Esophagus mucosa (tissue), 1 donor: ENCODE measurements at places on chromosomes 5 and 9. TPM values are rescaled to one million over a fixed set of nuclear protein-coding genes. Genes with fewer than 3 reads are reported as not detected.

DNA sequence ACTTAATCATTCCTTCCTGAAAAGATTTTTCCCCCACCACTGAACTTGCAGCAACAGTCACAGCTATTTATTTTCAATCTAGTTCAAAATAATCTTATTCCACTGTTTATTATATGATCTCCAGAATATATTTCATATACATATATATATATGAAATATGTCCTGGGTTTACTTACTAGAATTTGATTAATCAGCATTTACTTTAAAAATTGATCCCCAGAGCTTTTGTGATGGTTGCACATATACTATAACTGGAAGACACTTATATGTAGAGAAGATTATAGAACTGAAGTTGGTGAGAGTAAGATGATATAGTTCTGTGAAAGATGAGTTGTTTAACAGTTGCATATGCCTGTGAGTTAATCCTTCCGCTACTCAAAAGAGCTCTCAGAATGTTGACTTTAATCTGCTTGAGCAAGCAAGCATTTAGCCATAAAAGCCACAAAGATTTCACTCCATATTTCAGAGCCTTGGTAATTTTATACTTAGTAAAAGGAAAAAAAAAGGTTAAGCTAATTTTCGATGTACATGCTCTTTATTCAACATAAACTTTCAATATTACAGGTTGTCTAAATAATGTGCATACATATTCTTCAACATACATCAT, 399.3 kb upstream of the CDH9 start:
- no peak for ATAC-seq

DNA sequence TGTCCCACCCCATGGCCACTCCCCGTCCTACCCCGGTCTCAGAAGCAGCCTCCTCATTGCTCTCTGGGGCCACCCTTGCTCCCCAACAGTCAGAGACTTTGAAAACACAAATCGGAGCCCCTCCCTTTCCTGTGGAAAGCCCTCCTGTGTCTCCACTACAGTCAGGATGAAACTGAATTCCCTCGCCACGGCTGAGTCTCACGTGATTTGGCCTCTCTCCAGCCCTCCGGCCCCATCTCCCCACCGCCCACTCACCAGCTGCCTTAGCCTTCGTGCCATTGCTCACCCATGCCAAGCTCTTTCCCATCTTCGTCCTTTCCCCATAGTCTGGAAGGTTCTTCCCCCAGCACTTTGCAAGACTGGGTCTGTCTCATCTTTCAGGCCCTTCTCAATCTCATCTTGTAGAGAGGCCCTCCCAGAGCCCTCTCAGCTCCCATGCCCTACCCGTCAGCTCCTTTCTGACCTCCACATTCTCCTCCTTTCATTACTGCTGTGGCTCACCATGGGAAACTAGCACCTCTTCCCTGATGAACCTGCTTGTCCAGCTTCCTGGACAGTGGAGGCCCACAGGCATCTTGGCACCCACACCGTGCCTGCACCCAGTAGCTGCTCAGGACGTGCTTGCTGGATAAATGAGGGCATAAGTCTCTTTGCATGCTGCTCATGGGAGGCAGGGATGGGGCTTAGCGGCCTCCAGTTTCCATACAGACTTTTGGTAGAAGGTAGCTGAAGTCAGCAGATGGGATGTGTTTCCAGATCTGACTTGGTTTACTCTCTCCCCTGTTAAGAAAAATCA, 126.4 kb upstream of the COL5A1 start:
- ATAC-seq = no peak

GRCh38 chr5:99827136-99827535, 708.0 kb upstream of the FAM174A start:
- ATAC-seq = no peak

Gene DAB2IP
- total RNA-seq = 46.0 TPM

GRCh38 chr5:73954381-73954780, 328.4 kb downstream of the ARHGEF28 start:
- ATAC-seq = no peak

Gene ZFR
- total RNA-seq = 32.9 TPM

DNA sequence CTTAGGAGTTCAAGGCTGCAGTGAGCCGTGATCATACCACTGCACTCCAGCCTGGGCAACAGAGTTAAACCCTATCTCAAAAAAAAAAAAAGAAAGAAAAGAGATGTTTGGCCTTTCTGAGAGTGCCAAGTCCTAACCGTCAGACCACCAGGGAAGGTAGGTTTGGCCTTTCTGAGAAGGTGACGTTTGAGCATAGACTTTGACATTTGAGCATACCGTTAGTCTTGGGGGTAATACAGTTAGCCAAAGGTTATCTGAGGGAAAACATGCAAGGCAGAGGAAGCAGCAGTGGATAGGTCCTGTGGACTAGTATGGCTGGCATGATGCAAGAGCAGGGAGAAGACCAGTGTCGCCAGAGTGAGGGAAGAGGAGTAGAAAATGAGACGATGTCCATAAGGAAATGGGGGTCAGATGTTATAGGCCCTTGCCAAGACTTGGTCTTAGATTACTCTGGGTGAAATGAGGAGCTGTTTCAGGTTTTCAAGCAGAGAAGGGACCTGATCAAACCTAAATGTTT, 50.2 kb downstream of the HSDL2 start:
- no peak for ATAC-seq

GRCh38 chr5:76521240-76521758, 101.9 kb downstream of the F2RL2 start:
- peak; percentile 57 for ATAC-seq

DNA sequence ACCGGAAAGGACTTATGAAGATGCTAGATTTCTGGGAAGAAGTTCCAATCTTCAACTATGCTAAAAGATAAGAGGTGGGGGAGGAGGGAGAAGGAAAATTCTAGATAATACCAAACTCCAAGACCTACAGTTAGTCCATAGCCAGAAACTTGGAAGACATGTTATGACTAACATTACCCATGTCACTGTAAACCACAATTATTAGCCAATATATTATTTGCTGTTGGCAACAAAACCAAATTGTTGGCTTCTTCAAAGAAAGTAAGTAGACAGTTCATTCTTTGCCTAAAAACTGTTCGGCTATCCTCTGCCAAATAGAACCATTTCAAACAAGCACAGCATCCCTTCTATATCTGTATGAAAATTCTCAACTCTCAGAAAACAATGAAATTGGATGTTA, 25.1 kb downstream of the PRLR start:
- no peak for ATAC-seq

GRCh38 chr5:180090769-180091546, 19.4 kb upstream of the RNF130 start:
- ATAC-seq = peak; percentile 59

GRCh38 chr5:169668732-169669131, 31.7 kb downstream of the DOCK2 start:
- ATAC-seq = no peak

DNA sequence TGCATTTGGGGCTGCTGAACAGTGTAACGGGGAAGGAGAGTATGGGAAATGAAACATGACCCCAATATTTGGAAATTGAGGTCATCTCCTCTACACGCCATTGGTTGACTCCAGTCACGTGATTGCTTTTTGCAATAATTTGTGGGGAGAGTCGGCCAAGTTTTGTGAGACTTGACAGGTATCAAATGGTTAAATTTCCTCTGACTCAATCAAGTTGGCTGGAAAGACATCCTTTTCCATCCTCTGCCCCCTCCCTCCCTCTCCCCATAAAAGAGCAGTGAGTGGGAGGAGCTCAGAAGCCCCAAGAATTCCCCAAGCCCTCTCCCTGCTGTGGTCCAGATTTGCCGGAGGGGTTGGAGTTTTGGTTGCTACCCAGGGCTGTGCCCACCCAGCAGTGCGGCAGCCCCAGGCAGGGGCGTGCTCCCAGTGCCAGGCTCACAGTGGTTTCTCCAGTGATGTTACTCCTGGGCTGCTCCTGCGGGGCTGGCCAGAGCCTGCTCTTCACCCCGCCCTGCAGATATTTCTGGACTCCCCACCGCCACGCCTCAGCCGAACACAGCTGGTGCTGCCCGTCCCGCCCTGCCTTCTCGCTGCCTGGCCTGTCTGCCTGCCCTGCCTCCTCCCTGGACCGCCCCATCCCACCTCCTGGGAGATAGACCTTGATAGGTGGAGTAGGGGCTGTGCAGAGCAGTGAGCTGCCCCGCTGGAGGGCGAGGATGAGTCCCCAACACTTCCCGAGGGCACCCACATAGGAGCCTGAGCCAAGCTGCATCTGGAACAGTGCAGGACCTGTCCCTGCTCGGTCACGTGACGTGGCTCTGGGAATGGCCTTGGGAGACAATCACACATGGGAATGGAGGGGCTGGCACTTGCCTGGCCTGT, 3.4 kb downstream of the COL5A1 start:
- ATAC-seq = peak; percentile 51

- ATAC-seq = no peak
Observed at GRCh38 chr5:72064801-72065570, 42.3 kb upstream of the MAP1B start.

- no peak for ATAC-seq
Observed at GRCh38 chr9:132288966-132289365, 65.8 kb downstream of the SETX start.

GRCh38 chr9:94010980-94011533, 55.9 kb upstream of the BARX1 start:
- ATAC-seq = peak; percentile 62

DNA sequence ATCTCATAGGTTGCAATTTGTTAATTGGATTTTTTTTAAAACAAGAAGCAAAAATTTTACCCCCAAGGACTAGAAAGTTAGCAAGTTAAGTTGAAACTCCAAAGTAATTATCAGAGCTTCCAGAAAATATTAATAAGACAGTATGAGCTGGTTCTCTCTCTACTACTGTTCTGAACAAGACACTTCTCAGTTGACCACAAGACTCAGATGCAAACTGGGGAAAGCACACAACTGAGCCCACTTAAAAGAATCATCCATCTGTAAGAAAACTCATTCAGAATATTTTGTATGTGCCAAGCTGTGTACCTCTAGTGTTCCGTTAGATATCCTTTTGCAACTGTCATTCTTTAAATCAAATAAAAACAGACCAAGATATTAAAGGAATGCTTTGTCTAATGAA, 60.0 kb downstream of the MAP1B start:
- ATAC-seq = no peak

DNA sequence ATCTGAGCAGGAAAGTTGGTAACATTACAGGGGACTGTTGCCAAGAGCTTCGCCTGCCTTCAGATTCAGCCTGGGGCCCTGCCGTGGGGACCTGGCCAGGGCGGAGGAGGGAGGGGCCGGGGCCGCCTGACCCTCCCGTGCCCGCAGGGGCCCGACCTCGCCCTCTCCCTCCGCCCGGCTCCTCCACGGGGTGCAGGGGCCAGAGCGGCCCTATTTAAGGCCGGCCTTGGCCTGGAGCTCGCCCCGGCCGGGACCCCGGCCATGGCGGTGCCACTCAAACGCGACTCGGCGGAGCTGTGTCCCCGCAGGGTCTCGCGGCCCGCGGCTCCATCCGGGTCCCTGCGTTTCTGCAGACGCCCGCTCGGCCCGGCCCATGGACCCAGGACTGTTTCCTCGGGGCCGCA, 757 bp downstream of the TMEM250 start:
- peak; percentile 10 for ATAC-seq
